NCI-H524 (cell line): ENCODE measurements at places on chromosomes 4 and X.

DNA sequence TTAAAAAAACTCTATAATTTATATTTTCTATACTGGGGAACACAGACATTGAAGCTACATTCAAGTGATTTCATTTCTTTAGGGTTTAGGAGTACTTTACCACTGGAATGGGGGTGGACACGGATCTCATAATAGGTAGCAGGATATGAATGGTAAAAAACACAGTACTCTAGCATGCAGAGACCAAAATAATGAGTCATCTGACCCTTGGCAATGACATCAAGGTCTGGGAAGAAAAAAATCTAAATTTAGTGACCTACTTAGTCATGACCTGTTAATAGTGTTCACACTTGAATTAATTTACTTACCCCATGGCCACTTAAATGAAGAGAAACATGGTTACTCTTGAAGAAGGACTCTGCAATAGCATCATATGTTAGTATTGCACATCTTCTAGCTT is 187.9 kb downstream of the EPHA5 start:
- DNase-seq = no peak

GRCh38 chr4:11138964-11139363 is 289.7 kb downstream of the HS3ST1 start:
- DNase-seq = no peak

GRCh38 chr4:81257021-81257420 is 42.0 kb upstream of the PRKG2 start:
- no peak for DNase-seq

GRCh38 chrX:45758319-45758718 is 557.6 kb upstream of the DIPK2B start:
- no peak for DNase-seq

- DNase-seq = no peak
These were observed 60.7 kb downstream of the HPGD start for GRCh38 chr4:174461466-174462106.

GRCh38 chr4:5827108-5828004 is 65.5 kb downstream of the CRMP1 start:
- no peak for DNase-seq

DNA sequence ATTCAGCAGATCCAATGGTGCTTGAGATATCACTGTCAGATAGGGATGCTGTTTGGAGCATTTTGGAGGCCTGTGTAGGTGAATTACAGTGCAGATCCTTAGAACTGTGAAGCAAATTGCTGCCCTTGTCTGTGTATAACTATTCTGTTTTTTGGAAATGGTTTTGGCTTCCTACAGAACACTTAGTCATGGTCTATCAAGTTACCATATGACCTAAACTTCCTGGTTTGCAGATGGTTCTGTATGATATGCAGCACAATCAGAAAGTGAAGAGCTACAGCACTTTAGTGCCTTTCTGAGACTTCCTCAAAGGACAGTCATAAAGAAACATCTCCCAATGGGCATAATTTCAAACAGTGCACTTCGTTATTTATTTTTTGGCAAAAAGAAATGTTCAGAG is 688.6 kb downstream of the SH3BGRL start:
- DNase-seq = no peak

GRCh38 chrX:17743913-17744312 is 6.6 kb downstream of the SCML1 start:
- DNase-seq = no peak

GRCh38 chr4:8534129-8534528 is 46.1 kb upstream of the GPR78 start:
- DNase-seq = no peak

- peak; percentile 79 for DNase-seq
These were observed at the start of gene TSC22D3 for GRCh38 chrX:107775734-107776511. Gene TSC22D3, minus strand, starts transcription at chrX:107775787. Its CDS starts 368 bp downstream, at chrX:107775419.

DNA sequence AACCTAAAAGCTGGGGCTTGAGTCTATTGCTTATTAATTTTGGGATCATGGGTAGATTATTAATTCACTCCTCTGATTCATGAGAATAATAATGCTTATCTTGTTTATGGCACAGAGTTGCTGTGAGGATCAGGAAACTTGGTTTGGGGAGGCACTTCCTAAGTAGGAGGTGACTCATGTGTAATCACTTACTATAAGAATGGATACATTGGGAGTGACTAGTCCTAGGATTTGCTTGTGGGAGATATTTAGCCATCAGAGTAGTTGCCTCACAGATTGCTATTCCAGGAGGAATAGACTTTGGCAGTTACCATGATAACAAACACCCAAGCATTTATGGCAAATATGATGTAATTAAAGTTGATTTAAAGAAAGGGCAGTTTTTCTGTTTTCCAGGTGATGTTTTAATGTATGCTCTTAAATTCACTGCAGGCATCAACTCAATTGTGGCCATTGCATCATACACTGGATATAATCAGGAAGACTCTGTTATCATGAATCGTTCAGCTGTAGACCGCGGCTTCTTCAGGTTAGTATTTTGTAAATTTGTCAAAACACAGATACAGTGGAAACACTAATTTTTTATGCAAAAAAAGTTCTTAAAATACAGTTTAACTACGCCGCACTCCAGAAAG is 41.9 kb downstream of the POLR2B start:
- DNase-seq = no peak

DNA sequence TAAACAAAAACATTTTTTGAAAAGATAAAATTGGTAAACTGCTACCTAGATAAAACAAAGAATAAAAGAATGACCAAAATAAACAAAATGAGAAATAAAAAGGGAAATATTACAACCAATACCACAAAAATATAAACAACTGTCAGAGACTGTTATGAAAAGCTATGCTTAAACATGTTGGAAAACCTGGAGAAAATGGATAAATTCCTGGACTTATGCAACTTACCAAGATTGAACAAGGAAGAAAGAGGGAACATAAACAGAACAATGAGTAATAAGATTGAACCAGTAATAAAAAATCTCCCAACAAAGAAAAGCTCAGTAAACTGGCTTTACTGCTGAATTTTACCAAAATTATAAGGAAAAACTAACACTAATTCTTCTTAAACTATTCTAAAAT is 518.7 kb downstream of the GRXCR1 start:
- no peak for DNase-seq

DNA sequence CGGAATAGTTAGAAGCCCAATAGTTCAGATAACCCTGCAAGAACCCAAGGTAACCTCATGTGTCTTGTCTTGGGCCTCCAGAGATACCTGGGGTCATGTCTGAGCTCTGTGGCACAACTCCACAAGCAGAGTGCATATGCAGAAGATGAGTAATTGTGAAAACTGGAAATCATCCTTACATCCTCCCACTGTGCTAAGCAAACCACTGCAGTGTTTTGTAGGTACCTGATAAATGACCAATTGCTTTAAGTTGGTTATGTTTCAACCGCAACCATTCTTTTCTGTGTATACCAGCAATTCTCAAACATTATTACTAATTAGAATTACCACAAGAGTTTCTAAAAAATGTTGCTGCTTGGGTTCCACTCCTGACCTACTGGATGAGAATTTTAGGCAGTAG is 73.2 kb downstream of the CBLL2 start:
- DNase-seq = no peak

GRCh38 chr4:147822128-147822527 is 90.2 kb downstream of the ARHGAP10 start:
- DNase-seq = peak; percentile 23

- peak; percentile 35 for DNase-seq
These were observed 5.9 kb downstream of the APOO start for GRCh38 chrX:23901805-23902204.

DNA sequence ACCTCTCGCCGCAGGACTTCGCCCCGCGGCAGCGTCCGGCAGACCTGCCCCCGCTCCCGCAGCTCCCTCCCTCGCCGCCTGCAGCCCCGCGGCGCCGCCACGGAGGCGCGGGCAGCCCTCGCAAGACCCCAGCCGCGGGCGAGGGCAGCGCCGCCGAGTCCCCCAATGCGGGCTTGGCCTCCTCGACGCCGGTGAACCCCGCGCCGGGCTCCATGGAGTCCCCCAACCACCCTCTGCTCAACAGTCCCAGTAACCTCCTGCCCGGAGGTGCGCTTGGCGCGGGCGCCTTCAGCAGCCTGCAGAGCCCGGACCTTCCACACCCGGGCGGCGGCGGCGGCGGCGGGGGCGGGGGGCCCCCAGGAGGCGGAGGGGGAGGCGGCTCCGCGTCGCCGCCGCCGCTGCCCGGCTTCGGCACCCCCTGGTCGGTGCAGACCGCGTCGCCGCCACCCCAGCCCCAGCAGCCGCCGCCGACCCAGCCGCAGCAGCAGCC is 1.2 kb downstream of the CPEB2 start:
- peak; percentile 49 for DNase-seq

DNA sequence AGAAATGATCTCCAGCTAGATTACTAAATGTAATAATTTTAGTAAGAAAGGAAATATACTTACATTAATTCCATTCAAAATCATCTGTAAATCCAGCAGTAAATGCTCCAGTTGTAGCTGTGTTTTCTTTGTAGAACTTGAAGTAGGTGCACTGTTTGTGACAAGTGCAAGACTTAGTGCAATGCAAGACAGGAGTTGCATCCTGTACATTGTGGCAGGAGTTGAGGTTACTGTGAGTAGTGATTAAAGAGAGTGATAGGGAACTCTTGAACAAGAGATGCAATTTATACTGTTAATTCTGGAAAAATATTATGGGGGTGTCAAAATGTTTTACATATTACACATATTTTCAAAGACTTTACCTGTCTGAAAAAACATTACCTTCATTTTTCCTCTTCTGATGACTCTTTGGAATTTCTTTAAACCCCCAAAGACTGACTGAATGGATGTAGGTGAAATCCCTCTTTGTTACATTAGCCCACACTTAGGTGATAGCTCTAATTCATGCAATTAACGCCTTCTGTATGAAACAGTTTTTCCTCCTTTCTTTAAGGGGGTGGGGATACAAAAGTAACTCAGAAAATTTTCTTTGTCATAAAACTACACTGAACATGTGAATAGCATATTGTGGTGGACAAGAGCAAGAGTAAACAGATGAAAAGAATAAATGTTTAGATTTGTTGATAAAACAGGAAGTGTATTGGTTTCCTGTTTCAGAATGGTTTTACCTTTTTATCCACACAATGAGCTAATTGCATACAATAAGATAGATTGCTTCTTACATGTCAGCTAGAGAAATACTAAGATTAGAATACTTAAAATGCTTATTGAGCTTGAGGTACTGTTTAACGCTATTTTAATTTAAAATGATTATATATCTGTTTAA is at the start of gene IL2:
Gene IL2 (minus strand): TSS at position 495 of the 886 bp plus-strand sequence. CDS start 285 bp downstream, at position 210.
- no peak for DNase-seq

- no peak for DNase-seq
These were observed 59.4 kb upstream of the TLL1 start for GRCh38 chr4:165813606-165814005.

DNA sequence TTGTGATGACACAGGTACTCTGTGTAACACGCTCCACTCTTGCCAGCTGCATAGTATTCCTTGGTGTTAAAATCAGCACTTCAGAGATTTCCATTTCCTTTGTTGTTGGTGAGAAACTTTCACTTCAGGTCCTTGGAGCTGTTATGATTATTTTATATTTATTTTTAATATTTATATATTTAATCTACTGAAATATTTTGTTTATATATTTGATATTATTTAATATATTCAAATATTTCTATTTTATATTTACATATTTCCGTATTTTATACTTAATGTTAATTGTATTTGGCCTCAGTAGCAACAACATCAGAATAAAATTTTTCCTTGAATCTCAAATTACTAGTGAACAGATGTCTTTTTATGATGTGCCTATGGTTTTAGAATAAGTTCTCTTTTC is 225.3 kb downstream of the MAGEB17 start:
- DNase-seq = no peak

DNA sequence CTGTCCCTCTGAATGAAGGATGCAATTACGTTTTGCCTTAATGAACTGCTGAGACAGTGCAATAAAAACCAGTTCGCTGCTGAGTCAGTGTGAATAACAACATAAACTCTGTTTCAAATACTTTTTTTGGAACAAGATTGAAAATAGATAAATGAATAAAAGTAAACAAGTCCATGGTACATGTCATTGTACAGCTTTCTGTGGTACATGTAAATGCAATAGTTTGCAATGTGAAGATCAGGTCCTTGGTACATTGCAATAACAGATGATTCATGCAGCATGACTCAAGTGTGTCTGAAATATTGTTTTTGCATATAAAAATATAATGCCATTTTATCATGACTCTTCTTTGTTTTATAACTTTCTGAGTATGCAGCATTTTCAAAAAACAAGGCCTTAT is 193.4 kb upstream of the PACRGL start:
- no peak for DNase-seq

DNA sequence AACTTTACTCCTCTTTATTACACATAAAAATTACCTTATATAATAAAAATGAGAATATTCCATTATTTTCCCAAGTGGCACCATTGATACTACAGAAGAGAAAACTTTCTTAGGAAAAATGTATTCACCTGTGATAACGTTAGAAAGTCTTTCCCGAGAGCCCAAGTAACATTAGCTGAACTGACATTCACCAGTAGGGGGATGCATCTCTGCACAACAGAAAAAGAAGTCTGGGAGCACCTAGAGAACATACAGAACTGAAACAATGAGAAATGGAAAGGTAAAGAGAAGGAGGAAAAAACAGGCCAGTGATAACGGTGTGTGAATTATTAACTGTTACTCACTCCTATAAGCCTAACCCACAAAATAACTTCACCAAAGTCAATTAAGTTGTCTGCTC is 423.3 kb downstream of the CENPC start:
- no peak for DNase-seq

DNA sequence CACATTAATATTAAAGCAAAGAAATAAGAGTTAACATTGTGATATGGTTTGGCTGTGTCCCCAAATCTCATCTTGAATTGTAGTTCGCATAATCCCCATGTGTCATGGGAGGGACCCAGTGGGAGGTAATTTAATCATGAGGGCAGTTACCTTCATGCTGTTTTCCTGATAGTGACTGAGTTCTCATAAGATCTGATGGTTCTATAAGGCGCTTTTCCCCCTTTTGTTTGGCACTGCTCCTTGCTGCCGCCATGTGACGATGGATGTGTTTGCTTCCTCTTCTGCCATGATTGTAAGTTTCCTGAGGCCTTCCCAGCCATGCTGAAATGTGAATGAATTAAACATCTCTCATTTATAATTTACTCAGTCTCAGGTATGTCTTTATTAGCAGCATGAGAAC is 153.8 kb upstream of the GALNT7 start:
- no peak for DNase-seq

- no peak for DNase-seq
These were observed 215.3 kb upstream of the FAM9B start for GRCh38 chrX:9249051-9249846.

- no peak for DNase-seq
These were observed 440.9 kb downstream of the INPP4B start for GRCh38 chr4:142405021-142405694.
